ENCODE measurements at places on chromosomes 16 and 17.

- DNase-seq = no peak
Observed at GRCh38 chr17:78499715-78500540, 77.3 kb downstream of the DNAH17 start.

GRCh38 chr17:29066047-29066446 lies 23.1 kb downstream of the PIPOX start:
- no peak for DNase-seq

DNA sequence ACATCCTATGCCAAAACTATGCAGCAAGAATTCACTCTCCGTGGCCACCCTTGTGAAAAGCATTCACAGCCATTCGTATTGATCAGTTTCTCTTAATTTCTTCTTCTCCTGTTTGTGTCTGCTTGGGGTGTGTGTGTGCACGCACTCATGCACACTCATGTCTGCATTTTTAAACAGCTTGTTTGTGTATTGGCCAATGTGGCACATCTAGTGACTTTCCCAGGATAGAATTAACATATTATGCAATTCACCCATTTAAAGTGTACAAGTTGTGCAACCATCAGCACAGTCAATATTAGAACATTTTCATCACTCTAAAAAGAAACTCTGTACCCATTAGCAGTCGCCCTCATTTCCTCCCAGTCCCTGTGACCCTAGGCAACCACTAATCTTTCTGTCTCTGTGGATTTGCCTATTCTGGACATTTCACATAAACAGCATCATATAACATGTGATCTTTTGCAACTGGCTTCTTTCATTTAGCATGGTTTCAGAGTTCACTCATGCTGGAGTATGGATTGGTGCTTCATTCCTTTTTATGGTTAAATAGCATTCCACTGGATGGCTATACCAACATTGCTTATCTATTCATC lies 20.1 kb downstream of the IRX3 start:
- no peak for DNase-seq

DNA sequence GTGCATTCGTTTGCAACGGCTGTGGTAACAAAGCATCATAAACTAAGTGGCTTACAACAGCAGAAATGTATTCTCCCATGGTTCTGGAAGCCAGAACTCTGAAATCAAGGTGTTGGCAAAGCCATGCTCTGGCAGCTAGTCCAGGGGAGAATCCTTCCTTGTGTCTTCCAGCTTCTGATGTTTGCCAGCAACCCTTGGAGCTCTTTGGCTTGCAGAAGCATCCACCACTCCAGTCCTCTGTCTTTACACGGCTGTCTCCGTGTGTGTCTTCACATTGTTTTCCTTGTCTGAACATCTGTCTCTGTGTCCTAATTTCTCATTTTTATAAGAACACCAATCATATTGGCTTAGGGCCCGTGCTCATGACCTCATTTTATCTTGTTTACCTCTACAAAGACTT lies 265.3 kb upstream of the HSBP1 start:
- DNase-seq = no peak

- no peak for DNase-seq
Observed at GRCh38 chr16:58187665-58188421, 10.1 kb downstream of the CSNK2A2 start.

GRCh38 chr16:84166796-84167695 lies 19.8 kb downstream of the TAF1C start:
- no peak for DNase-seq

GRCh38 chr17:76268015-76268749 lies 3.0 kb downstream of the UBALD2 start:
- no peak for DNase-seq

DNA sequence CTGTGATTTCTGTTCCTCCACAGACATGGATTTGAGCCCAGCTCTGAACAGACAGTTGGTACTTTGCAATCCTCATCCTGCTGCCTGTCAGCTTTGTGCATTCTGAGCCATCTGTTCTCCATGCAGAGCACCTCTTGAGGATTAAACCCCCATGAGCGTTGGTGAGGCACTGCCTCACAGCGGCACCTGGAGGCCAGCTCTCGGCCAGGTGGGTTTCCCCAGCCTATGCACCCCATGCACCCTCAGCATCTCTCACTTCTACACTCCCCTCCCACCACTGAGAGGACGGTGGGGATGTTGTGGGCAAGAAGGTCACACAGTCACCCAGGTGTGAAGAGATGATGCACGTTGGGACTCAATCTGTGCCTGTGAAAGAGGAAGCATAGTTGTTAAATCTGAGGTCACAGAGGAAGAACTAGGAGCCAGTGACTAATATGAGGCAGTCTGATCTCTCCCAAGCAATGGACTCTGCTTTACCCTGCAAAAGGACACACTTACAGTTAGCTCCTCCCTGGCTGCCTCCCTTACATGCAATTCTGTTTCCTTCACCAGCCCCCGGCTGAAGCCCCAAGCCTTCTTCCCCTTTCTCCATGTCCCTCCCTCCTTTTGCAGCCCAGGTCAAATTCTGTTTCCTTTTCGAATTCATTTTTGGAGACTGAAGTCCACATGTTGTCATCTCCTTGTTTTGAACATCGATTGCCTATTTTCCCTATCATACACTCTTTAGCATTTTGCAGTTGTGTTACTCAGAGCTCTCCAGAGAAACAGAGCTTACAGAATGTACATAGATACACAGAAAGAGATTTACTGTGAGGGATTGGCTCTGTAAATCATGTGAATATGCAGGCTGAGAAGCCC lies 58.5 kb downstream of the HS3ST3B1 start:
- DNase-seq = no peak

- DNase-seq = no peak
Observed at GRCh38 chr17:46733837-46734475, 84.5 kb downstream of the WNT3 start.

DNA sequence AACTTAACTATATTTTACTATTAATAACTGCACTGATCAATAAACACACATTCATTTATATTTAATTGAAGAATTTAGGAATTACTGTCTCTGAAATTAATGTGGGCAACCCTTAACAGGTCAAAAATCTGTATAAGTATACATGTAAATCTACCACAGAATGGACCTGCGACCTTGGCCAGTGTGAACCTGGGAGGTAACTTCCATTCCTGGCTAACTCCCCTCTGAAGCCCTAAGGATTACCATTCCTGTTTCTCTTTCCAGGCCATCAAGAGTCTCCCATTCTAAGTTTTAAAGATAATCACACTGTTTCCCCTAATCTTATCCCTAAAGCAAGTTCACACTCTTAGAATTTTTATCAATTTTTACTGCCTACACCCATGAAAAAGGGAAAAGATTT lies 58.1 kb downstream of the SMURF2 start:
- DNase-seq = no peak

DNA sequence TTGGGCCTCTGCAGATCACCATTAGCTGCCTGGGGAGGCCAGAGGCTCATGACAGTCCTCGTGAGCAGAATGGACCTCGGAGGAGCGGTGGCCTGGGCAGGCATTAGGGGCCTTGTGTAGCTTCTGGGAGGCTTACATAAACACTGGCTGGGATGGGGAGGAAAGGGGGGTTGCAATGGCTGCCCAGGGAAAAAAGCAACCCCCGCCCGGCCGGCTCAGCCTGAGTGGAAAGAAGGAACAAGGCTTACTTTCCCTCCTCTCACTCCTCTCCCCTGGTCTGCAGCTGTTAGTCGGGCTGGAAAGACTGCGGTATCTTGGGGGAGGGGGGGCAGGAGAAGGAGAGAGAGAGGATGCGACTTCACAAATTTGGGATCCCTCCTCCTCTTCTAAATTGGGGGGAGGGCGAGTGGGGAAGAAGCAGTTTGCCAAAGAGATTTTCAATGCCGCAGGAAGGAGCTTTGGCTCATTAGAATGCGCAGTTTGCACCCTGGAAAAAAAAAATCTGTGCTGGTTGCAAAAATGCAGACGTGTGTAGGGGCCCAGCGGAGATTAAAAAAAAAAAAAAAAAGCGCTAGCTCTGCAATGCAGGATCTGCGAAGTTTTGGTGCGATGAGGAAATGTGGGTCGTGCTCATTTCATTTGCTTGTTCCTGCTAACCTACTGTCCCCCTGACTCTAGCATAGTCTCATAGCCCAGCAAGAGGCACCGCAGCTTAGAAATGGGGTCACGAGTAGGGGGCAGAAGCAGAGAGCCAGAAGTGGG lies 6.6 kb upstream of the NR1D1 start:
- DNase-seq = no peak

- no peak for DNase-seq
Observed at GRCh38 chr17:11720816-11721215, 122.5 kb downstream of the DNAH9 start.

- no peak for DNase-seq
Observed at GRCh38 chr16:84941921-84942320, 69.4 kb downstream of the ZDHHC7 start.

- no peak for DNase-seq
Observed at GRCh38 chr17:77506371-77506991, 365.7 kb downstream of the SEC14L1 start.

GRCh38 chr16:51497541-51498211 lies 346.6 kb upstream of the SALL1 start:
- DNase-seq = no peak

DNA sequence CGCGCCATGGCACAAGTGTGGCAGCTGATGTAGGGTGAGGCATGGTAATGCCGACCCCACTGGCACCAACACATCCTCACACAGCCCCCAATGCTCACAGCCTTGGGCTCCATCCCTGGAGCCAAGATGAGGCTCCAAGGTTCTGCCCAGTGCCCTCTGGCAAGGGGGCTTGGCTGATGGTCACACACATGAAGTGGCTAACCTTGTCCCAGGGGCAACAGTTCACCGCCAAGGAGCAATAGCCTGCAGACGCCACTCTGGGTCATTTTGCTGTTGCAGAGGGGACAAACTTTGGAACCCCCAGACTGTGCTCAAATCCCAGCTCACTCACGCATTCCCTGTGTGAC lies 26.8 kb downstream of the TNFRSF13B start:
- no peak for DNase-seq

GRCh38 chr16:1908184-1908583 lies 10.0 kb downstream of the HS3ST6 start:
- DNase-seq = no peak

DNA sequence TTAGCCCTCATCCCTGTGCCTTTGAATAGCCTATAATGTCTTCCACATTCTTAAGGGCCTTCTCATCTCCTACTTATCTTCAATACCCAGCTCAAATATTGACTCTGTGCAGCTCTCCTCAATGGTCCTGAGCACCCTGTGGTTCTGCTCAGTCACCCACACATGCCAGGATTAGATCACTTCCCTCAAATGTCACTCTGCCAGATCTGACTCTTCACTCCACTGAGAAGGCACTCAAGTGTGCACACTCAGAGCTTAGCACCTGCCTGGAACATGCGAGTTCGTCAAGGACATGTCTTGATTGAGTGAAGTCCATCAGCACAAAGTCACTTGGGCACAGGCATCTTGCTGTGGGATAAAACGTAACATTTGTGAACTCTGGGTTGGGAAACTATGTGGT lies 404.8 kb downstream of the CDH13 start:
- DNase-seq = no peak

GRCh38 chr17:67212231-67212630 lies 32.8 kb downstream of the HELZ start:
- DNase-seq = no peak

GRCh38 chr17:45577571-45578279 lies 87.2 kb upstream of the PLEKHM1 start:
- DNase-seq = no peak

GRCh38 chr17:50108556-50108955 lies 13.4 kb downstream of the PDK2 start:
- no peak for DNase-seq

- DNase-seq = no peak
Observed at GRCh38 chr16:15749371-15749770, 99.3 kb downstream of the NDE1 start.

GRCh38 chr17:39667262-39667944 lies 850 bp upstream of the PNMT start:
- DNase-seq = no peak

DNA sequence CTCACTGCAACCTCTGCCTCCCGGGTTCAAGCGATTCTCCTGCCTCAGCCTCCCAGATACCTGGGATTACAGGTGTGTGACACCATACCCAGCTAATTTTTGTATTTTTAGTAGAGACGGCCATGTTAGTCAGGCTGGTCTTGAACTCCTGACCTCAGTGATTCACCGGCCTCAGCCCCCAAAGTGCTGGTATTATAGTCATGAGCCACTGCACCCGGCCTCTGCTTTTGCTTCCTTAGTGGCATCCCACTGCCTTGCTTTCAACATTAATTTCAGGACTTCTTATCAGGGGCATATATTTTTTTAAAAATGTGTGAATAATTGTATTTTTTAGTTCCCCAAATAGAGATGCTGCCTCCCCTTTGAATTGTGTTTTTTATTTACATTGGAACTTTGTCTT lies 98.8 kb downstream of the SYCE1L start:
- DNase-seq = no peak

GRCh38 chr17:59420901-59421300 lies 89.4 kb downstream of the YPEL2 start:
- DNase-seq = no peak

GRCh38 chr17:12902046-12902445 lies 112.7 kb downstream of the ARHGAP44 start:
- no peak for DNase-seq
